ENCODE measurements at places on chromosomes 16 and 17. TPM values are rescaled to one million over a fixed set of nuclear protein-coding genes. Genes with fewer than 3 reads are reported as not detected.
A peak's percentile ranks its signal among the peaks of the same experiment; 100 is the strongest.

DNA sequence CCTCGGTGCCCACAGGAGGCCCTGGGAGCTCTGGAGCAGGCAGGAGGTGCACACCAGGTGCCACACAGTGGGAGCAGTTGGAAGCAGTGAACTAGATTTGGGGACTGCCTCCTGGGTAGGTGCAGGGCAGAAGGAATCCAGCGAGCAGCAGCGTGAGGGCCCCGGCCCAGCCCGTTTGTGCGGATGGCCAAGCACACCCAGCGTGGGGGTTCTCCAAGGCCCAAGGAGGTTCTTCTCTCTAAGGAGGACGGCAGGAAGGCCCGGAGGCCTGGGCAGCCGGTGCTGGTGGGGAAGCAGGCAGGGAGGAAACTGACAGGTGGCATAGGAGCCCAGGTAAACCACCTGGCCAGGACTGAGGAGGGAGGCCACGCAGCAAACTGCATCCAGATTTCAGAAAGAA, 17.0 kb downstream of the SOX8 start:
- no peak for DNase-seq

Gene CALB2
- not detected for total RNA-seq

Gene NECAB2
- not detected for total RNA-seq

- no peak for DNase-seq
Measured at GRCh38 chr16:20016234-20016633, 57.5 kb downstream of the GPR139 start.

GRCh38 chr17:11005940-11006339, 168.1 kb upstream of the PIRT start:
- DNase-seq = no peak

- no peak for DNase-seq
Measured at GRCh38 chr16:86597126-86597879, 19.0 kb downstream of the FOXL1 start.

Gene CIAPIN1
- total RNA-seq = 29.1 TPM

Gene GRAP
- total RNA-seq = 36.2 TPM

DNA sequence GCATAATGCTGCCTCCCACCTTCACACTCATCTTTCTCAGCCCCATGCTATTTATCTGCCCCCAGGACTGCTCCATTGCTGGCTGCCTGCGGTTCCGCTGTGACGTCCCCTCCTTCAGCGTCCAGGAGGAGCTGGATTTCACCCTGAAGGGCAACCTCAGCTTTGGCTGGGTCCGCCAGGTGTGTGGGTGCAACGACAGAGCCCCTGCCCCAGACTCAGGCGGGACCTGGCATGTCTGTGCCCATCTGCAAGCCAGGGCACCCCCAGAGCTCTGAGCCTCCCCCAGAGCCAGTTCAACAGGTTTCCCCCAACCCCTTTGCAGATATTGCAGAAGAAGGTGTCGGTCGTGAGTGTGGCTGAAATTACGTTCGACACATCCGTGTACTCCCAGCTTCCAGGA, 12.9 kb upstream of the ITGAD start:
- DNase-seq = peak; percentile 71

Gene PRAC1
- total RNA-seq = not detected

DNA sequence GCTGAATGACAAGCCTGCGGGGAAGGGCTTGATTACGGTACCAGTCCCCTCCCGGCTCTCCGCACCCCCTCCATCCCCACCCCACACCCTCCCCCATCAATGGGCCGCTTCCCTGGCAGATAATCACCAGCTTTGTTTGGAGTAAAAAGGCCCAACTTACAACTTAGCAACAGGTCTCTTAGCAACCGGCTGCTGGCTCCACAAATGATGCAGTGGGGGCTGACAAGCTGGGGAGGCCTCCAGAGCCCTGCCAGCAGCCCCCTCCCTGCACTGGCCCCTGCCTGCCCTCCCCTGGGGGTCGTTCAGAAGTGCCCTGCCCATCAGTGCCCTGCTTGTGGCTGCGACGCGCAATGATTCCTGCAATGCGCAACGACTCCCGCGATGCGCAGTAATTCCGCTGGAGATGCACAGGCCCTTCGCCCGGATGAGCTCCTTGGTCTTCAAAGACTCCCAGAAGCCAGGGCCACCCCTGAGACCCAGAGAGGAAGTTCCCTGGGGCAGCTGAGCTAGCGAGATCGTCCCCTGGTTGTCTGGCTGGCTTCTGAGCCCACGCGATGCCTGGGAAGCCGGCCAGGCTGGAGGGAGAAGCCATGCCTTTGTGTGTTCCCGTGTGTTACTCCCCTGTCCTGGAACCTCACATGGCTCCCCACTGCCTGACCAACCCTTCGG, 23.3 kb downstream of the CPNE2 start:
- no peak for DNase-seq

DNA sequence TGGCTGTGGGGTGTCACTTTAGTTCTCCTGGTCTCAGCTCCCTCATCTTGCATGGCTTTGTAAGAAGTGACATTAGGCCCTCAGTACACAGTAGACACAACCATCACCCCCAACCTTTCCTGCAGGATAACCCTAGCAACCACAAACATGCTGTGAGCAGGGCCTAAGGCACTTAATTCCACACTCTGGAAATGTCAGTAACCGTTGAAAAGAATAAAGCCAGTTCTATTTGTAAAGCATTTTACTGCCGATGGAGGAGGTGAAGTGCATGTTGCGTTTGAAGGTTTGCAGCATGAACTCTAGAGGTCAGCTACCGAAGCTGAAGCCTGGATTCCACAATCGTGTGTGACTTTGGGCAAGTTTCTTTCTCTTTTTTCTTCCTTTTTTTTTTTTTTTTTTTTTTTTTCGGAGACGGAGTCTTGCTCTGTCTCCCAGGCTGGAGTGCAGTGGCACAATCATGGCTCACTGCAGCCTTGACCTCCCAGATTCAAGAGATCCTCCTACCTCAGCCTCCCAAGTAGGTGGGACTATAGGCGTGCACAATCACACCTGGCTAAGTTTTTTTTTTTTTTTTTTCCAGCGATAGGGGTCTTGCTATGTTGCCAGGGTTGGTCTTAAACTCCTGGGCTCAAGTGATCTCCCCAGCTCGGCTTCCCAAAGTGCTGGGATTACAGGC, 26.1 kb upstream of the TOB1 start:
- no peak for DNase-seq

DNA sequence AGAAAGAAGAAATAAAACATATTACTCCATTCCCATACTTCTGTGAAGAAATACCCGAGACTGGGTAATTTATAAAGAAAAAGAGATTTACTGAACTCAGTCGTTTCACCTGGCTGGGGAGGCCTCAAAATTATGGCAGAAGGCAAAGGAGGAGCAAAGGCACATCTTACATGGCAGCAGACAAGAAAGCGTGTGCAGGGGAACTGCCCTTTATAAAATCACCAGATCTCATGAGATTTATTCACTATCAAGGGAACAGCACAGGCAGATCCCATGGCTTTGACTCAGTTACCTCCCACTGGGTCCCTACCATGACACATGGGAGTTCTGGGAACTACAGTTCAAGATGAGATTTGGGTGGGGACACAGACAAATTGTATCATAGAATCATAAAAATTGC, 365.4 kb downstream of the WWOX start:
- DNase-seq = no peak

- no peak for DNase-seq
Measured at GRCh38 chr16:13099822-13100221, 198.4 kb downstream of the SHISA9 start.

DNA sequence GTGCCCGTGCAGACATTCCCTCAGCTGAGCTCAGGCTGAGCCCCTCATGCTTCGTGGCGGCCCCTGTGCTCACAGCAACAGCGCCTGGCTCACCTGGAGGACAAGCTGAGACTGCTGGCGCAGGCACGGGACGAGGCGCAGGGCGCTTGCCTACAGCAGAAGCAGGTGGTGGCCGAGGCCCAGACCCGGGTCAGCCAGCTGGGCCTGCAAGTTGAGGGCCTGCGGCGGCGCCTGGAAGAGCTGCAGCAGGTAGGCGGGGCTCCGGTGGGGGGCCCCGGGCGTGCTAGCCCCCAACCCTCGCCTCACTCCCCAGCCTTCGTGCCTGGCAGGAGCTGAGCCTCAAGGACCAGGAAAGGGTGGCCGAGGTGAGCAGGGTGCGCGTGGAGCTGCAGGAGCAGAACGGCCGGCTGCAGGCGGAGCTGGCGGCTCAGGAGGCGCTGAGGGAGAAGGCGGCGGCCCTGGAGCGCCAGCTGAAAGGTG, 1.4 kb upstream of the RAC3 start:
- DNase-seq = peak; percentile 81

DNA sequence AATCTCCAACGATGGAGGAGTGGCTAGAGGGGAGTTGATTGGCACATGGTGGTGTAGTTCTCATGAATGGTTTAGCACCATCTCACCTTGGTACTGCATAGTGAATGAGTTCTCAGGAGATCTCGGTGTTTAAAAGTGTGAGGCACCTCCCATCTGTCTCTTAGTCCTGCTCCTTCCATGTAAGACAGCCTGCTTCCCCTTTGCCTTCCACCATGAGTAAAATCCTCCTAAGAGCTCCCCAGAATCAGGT, 428.8 kb upstream of the MAF start:
- no peak for DNase-seq

DNA sequence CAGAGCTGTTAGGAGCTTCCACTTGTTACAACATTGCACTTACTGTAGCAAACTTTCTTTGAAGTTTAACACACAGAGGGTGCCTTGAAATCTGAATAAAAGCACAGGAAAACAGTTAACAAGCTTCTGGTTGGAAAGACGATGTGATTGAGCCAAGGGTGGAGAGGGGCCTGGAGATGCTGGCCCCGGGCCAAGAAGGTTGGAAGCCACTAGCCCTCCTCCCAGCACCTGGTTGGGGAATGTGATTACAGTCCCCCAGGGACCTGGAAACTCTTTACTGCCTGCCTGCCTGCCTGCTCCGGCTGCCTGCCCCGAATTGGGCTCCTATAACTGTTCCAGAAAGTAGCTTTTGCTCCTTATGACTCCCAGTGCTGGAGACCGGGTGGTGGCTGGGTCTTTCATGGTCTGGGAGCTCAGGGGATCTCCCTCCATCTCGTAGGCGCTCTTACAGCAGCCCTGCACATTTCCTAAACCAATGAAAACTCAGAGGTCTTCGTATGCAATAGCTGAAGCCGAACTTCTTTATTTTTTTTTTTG, 48.0 kb upstream of the ZFHX3 start:
- DNase-seq = no peak

Gene CEP95
- total RNA-seq = 53.3 TPM

DNA sequence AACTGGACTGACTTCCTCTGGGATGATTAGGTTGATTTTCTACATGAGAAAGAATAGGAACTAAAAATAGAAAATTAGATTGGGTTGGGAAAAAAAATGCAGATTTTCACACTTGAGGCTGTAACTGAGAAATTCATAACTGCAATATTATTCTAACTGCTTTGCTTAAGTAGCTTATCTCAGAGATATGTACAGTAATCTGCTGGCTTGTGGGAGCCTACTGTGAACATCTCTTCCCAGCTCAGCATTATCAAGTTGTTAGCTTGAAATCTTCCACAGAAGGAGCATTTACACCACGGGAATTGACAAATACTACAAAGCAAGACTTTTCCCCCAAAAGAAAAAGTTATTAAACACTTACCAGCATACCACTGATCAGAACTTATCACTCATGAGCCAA, 58.9 kb downstream of the CNTNAP4 start:
- no peak for DNase-seq

All from spleen (tissue), 13 donors.